ENCODE measurements at places on chromosomes 2 and 18.
A peak's percentile ranks its signal among the peaks of the same experiment; 100 is the strongest.

DNA sequence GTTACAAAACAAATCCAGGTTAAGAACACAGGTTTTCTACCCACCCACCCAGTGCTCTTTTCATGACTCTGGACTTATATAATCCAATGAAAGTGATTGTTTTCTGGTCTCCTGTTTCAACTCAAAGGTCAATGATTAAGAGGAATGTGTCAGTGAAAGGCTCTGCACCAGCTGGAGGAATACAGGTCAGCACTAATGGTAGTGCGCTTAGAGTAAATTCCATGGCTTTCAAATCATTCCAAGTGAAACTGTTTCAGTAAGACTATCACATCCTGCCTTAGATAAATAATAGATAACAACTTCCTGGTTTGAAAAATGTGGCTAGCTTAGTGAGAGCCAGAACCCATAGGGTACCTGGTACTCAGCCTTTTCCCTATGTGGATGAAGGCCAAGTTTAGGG, 47.8 kb downstream of the SLC9A4 start:
- no peak for DNase-seq

DNA sequence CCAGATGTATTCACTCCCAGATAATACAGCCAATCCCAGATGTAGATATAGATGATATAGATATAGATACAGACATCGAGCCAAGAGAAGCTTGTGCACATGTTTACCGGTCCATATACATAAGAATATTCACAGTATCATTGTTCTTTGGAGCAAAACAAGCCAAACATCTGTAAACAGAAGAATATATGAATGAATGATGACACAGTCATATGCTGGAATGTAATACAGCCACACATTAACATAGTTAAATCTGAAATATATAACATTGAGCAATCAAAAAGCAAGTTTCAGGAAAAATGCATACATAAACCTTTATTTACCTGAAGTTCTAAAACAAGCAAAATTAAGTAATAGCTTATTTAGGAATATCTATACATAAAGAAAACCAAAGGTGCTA, 182.5 kb downstream of the TXNL1 start:
- DNase-seq: no peak

GRCh38 chr2:227871375-227871791, at the start of gene DAW1:
Gene DAW1 (plus strand): TSS chr2:227871631. CDS start chr2:227871690, 59 bp downstream.
- DNase-seq: peak; percentile 93

DNA sequence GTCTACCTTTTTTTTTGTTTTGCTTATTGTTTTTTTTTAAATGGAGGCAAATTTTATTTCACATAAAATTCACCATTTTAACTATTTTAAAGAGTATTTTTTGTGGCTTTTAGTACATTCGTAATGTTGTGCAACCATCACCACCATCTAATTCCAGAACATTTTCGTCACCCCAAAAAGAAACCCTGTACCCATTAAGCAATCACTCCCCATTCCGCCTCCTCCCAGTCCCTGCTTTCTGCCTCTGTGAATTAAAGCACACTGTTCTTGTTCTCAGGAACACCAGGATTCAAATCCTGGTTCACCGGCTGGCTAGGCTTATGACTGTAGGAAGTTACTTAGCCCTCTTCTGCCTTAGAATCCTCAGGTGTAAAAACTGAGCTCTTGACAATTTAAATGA, 36.9 kb upstream of the EPAS1 start:
- no peak for DNase-seq

DNA sequence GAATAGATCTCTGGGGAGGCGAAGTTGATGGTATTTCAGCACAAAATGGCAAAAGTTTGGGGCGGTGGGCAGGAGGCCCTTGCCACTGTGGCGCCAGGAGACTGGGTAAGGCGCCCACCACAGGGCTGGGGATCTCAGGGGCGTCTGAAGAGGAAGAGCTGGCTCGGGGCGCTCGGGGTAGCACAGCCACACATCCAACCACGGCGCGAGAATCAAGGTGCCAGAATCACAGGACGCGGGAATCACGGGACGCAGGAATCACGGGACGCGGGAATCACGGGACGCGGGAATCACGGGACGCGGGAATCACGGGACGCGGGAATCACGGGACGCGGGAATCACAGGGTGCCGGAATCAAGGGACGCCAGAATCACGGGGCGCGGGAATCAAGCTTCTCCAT, 174.4 kb downstream of the TMEM18 start:
- no peak for DNase-seq

GRCh38 chr2:147082850-147083522, 761.8 kb upstream of the ACVR2A start:
- DNase-seq: no peak

- DNase-seq: no peak
These were observed 253.8 kb downstream of the TNS1 start for GRCh38 chr2:217749008-217749407.

DNA sequence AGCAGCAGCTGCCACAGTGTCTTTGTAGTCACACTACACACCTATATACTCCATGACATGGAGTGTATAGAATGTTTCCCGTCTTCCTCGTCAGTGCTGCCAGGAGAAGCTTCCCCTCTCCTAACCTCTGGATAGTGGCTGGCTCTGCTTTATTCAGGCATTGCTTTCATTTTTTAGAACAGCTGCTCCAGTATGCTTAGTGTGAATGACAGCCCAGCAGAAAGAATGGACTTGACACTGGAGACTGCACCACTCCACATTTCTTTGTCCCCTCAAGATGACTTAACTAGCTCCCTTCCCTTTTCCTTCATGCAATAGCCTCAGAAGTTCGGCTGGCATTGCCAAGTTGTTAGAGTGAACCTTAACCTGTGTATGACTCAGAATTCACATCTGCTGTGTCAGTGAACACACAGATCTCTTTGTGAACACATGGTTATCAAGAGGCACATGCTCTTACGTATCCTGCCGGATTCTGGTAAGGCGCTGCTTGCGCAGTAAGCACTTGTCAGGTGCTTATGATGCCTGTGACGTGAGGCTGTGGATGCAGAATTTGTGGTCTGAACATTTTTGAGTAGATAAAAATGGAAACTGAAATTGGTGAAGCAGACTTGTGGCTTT, 73.9 kb downstream of the NEDD4L start:
- peak; percentile 78 for DNase-seq

DNA sequence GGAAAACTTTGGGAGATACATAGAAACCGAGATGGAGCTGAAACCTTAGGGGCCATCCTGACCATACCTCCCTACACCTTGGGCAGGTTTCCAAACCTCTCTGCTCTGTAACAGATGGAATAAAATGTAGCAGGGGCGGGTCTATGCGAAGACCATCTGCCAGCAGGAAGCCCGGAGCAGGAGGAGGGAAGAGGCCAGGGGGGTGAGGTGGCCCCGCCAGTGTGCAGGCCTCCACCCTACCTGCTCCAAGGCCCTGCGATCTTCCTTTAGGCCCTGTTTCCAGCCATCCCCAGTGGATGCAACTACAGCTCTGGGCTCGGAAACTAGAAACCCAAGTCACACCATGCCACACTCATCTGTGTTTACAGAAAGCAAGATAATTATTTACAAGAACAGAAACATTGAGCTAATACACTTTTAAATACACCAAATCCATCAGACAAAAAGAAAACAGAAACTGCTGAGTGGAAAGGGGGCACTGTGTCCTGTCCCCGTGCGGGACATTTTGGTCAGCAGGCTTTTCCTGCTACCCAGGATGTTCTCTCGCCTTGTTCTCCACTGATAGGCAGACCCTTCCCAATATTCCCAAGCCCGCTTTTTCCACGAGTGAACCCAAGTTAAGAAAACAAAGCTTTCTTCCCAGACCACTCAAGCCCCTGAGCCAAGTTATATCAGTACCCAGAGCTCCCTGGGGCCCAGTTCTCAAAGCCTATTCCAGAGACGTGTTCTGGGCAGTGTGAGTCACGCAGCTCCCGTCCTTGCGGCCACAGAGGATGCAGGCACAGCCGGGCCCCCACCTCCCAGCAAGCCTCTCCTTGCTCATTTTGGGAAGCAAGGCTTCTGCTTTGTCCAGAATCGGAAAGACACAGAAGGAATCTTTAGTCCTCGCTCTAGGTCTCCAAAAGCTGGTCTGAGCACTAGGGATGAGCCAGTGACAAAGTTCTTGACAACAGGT, 17.3 kb downstream of the CIB4 start:
- DNase-seq: no peak

GRCh38 chr2:24632172-24632571, 141.1 kb downstream of the NCOA1 start:
- no peak for DNase-seq

DNA sequence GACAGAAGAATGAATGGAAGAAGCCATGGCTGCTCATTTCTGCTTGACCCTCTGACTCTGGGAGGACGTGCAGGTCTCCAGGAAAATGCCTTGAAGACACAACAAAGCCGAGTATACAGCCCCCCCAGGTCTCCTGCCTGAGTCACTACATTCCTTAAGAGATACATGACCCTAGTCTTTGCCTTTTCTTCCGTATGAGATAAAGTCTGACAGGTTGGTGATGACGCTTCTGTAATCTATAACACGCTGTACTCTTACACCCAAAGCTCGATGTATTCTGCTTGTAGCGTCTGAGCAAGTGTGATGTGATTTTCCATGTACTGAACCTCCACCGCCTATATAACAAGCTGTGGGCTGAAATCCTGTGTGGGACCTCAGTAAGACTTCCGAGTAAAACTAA, 77.3 kb downstream of the KCTD1 start:
- DNase-seq: no peak

DNA sequence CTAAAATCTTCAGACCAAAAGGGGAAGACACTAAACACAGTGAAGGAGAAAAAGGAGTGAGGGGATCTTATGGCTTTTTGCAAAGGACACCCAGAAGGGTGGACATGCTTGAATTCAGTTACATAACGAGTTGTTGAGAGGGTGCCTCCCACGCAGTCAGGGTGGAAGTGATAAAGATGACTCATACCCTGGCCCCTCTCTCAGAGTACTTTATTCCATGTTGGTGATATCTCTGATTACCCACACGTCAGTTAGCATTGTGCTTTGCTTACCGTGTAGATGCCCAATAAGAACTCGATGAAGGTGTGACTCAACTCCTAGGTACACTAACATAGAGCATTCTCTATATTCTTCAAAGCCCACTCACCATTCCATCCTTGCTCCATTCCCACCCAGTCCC, 44.4 kb downstream of the EN1 start:
- DNase-seq: no peak

GRCh38 chr2:14245901-14246300, 386.6 kb upstream of the LRATD1 start:
- peak; percentile 14 for DNase-seq

- DNase-seq: peak; percentile 87
These were observed 143.0 kb downstream of the ZNF516 start for GRCh38 chr18:76351961-76352581.

DNA sequence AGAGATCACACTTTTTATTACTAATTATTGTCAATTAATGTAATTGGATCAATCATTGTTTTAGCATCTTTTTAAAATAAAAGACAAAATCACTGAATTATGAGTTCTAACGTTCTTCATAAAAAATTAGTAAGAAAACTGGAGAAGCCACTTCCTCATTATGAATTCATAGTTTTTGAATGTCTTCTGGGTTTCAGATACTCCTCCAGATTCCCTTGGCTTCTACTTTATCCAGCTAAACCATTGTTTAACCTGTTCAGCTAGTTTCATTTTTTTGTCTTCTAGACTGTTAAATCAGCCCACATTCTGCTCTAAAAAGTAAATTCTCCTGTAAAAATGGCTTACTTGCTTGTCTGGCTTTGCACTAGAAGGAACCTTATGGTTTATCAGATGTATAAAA, 753.4 kb upstream of the ACVR2A start:
- DNase-seq: no peak

DNA sequence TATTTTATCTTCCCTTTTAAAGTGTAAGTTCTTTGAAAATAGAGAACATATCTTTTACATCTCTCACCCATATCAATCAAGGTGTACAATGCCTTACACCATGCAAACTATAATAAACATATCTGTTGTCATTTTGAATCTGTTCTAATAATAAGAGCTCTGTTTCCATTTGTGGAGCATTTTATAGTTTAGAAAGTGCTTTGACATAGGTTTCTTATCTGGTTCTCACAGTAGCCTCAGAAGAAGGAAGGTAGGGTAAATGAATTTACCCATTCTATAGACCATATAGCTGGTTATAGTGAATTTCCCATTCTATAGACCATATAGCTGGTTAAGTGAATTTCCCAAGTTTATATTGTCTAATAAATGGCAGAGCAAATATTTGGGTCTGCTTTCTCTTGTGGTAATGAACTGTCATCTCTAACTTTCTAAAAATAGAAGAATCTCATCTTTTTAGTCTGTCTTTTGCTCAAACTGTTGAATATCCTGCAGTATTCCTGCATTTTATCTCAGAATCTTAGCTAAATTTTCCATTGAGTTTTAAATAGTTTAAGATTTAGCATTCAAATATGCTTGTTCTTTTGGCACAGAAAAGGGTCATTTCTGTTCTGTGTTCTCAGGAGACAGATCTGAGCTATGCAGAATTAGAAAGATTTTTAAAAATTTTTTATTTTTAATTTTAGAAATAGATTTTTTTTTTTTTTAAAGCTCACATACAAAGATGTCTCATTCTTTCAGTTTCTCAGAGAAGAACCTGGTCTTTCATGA, 80.7 kb upstream of the STON1 start:
- no peak for DNase-seq

DNA sequence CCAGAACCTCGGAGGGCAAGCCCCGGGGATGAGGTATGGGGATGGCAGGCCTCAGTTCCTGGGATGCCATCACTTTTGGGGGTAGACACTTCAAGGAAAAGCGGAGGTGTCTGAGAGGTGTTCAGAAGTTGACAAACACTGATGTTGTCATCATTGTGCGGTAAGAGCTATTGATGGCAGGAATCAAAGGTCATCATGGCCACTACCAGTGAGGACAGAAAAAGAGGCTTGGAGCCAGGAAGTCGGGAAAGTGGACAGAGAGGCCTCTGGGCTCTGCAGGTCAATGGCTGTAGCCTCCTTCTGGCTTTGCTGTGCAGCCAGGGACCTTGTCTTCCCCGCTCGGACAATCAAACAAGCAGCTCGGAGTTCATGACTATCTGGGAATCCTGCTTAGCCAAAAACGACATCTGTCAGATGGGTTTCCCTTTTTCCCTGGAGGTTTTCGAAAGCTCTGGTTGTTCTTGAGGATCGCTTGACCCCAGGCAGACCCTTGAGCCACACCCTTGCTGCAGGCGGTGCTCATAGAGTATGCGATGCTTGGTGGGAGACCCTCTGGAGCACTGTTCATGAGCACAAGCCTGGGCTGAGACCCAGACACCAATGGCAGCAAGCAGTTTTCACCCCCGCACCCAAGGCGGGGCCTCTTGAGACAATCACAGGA, 19.4 kb downstream of the ACKR3 start:
- DNase-seq: no peak

GRCh38 chr2:84801811-84802210, 79.1 kb downstream of the TRABD2A start:
- no peak for DNase-seq

GRCh38 chr2:234577191-234577590, 80.3 kb upstream of the ARL4C start:
- no peak for DNase-seq

Data from left lung (tissue), 14 donors.